ENCODE measurements at places on chromosomes 3 and 15.

- DNase-seq, result peak; percentile 47
Observed at GRCh38 chr3:50352781-50353180, 2.1 kb downstream of the CYB561D2 start.

DNA sequence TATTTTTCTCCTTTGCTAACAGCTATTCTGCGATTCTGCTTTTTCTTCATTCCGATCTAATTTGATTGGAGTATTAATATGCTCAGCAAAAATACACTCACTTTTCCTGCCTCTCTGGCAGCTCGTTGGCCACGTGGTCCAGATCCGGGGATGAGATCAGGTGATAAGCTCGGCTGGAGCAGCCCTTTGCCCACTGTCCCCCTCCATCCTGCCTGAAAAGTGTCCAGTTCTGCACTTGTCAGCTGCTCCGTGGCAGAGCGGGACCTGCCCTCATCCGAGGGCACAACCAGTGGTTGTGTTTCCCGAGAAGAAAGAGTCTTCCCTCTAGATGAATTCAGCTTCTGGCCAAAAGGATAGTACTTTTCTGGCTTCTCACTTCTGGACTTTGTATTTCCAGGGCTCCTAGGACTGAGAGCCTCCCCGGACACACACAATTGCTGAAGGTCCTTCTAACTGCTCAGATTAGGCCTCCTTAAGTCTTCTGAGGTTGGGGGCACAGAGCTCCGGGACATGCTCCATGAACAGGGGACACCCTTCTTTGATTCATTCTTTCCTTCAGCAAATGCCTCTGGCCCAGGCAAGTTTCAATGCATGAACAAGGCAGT, 103.9 kb upstream of the ALDH1A3 start:
- no peak for DNase-seq

GRCh38 chr3:37227870-37228549, 53.6 kb upstream of the LRRFIP2 start:
- DNase-seq, result no peak

DNA sequence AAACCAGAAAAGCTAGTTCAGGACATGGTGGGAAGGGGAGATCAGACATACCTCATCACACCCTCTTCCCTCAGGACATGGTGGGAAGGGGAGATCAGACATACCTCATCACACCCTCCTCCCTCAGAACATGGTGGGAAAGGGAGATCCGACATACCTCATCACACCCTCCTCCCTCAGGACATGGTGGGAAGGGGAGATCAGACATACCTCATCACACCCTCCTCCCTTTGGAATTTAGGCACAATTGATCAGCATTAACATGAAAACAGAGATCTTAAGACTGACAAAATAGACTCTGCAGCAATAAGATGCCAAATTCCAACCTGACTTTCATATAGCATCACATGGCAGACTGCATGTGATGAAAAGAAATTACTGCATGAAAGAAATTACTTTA, 412.7 kb upstream of the ZNF717 start:
- DNase-seq, result no peak

GRCh38 chr3:119291062-119291700, 3.0 kb upstream of the ARHGAP31 start:
- DNase-seq, result no peak

DNA sequence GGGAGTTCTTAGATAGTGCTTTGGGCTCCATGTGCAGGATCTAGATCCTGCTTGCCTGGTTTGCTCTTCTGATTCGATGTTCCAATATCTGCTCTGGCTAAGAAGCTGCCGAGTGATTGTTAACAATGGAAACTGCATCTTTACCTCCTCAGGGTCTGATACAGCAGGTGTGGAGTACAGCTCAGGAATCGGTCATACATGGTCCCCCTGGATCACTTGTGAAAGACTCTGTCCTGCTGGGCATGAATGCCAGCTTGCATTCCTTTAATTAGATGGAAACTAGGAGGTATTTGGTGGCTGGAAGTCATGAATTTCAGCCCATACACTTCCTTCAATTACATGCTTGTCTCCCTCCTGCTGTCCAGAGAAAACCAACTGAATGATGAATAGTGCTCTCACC, 95.3 kb downstream of the CHRNA7 start:
- DNase-seq, result no peak

DNA sequence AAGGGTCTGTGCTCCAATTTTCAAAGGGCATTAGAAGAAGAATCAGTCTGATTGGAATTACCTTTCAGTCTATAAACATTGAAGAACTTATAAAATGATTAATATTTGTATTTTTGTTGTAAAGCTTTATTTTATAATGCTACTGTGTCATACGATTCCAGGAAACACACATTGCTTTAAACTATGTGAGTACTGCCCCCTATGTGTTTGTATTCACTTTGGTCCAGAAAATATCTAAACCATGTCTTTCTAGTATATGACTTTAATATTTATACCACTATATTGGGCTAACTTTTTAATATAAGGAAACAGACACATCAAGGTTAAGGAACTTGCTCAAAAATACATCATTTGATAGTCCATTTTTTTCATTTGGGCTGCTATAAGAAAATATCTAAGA, 3.2 kb upstream of the RIOX2 start:
- DNase-seq, result no peak

DNA sequence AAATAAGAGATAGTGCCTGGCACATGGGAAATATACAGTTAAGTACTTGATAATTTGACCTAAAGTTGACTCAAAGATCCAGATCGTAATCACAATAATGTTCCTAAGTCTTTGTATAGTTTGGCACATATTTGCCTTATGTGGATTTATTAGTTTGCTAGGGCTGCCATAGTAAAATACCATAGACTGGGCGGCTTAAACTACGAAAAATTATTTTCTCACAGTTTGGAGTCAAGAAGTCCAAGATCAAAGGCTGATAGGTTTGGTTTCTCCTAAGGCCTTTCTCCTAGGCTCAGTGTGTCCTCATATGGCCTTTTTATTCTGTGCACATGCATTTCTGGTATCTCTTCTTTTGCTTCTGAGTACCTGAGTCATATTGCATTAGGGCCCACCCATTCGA, 453.7 kb downstream of the NAALADL2 start:
- DNase-seq, result no peak

DNA sequence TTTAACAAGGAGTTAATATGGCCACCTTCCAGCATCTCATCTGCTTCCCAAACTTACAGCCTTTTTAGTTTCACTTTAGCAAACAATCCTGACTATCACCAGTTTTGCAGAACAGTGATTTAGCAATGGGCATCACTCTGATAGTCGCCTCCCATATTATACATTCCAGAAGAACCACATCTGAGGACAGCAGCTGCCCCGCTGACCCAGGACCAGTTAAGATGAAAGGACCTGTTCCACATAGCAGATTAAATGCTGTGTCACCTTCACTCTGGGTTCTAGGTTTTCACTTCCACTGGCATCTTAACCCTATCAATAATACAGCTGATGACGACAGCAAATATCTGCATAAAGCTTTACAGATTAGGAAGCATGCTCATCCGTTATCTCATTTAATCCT, 99.8 kb downstream of the TRIM69 start:
- DNase-seq, result no peak

GRCh38 chr15:81915990-81916389, 129.8 kb downstream of the MEX3B start:
- DNase-seq, result no peak

- peak; percentile 82 for DNase-seq
Observed at GRCh38 chr3:177781686-177782161, 584.4 kb upstream of the TBL1XR1 start.

GRCh38 chr3:46017720-46018119, 9.6 kb downstream of the XCR1 start:
- peak; percentile 90 for DNase-seq

GRCh38 chr3:13069495-13069894, 3.7 kb downstream of the IQSEC1 start:
- DNase-seq, result peak; percentile 6

- no peak for DNase-seq
Observed at GRCh38 chr3:4972652-4973643, 6.3 kb upstream of the BHLHE40 start.

All from inflammatory macrophage (primary cell).